ENCODE measurements at places on chromosomes 7 and 10. TPM values are rescaled to one million over a fixed set of nuclear protein-coding genes. Genes with fewer than 3 reads are reported as not detected.

NUB1 gene
- 36.9 TPM for total RNA-seq

COMTD1 gene
- total RNA-seq, result 62.6 TPM

ERVW-1 gene
- total RNA-seq, result not detected

DRGX gene
- not detected for total RNA-seq

GIMAP1 gene
- total RNA-seq, result not detected

EPHB6 gene
- total RNA-seq, result 0.80 TPM

SUGCT gene
- 0.94 TPM for total RNA-seq

OPN1SW gene
- not detected for total RNA-seq

CTNNA3 gene
- total RNA-seq, result not detected

PRKG1 gene
- total RNA-seq, result 0.01 TPM

CABCOCO1 gene
- total RNA-seq, result 0.46 TPM

MMD2 gene
- not detected for total RNA-seq

MLXIPL gene
- 1.1 TPM for total RNA-seq

ACSL5 gene
- 0.39 TPM for total RNA-seq

MSMB gene
- not detected for total RNA-seq

TSPAN33 gene
- total RNA-seq, result 6.2 TPM

CCL24 gene
- total RNA-seq, result not detected

GRB10 gene
- 53.8 TPM for total RNA-seq

LZTS2 gene
- total RNA-seq, result 41.3 TPM

NRCAM gene
- 99.1 TPM for total RNA-seq

RNLS gene
- 8.8 TPM for total RNA-seq

TMEM270 gene
- total RNA-seq, result 0.17 TPM

GTPBP10 gene
- total RNA-seq, result 26.0 TPM

CAV1 gene
- 658 TPM for total RNA-seq

EIF5AL1 gene
- total RNA-seq, result 2.2 TPM

TRIP6 gene
- total RNA-seq, result 52.4 TPM

ZNF503 gene
- 8.8 TPM for total RNA-seq

OGDH gene
- 28.1 TPM for total RNA-seq

TMEM176B gene
- not detected for total RNA-seq

CLDN3 gene
- total RNA-seq, result 3.6 TPM

RPEL1 gene
- 0.07 TPM for total RNA-seq

EBLN1 gene
- total RNA-seq, result not detected

NKX6-2 gene
- total RNA-seq, result 0.91 TPM

MAT1A gene
- total RNA-seq, result 0.04 TPM

CHRM2 gene
- not detected for total RNA-seq

HTR5A gene
- not detected for total RNA-seq
